GM12878 (cell line): ENCODE measurements at places on chromosomes 3 and 15.

DNA sequence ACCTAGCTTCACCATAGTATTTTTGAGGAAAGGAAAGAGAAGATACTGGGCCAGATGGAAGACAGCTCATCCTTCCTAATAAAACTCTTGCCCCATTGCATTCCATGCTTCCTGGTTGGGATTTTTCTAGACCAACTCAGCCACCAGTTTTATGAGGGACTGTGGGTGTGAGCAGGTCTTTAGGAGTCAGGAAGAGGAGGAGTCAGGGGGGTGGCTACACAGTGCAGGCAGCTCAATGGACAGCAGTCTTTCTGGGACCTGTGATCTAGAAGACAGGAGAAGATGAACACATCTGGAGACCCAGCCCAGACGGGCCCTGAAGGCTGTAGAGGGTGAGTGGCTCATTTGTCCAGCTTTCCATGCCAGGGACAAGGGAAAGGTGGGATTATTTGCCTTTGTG is at the start of gene NOX5:
Gene NOX5, plus strand, starts transcription at position 242 of the 400 bp plus-strand sequence. Its CDS starts 41 bp downstream, at position 283.
- DNase-seq = no peak

- DNase-seq = no peak
These were observed 139.6 kb downstream of the IL20RB start for GRCh38 chr3:137097386-137097785.

- DNase-seq = no peak
These were observed 29.8 kb downstream of the IL1RAP start for GRCh38 chr3:190543671-190544070.

DNA sequence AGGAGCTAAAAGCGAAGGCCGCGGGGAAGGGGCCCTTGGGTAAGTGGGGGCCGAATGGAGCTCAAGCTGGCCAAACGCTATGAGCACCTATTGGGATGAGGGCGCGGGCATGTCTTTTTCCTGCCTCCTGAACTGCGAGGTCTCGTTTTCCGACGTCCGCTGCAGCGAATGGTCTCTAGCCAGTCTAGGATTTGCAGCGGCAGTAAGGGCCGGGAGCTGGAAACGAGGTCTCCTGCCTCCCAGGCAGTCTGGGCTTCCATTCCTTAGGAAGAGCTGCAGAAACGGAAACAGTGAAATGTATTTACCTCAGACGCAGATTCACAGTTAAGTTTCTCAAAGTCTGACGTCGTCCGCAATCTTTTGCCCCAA is 517 bp downstream of the TMA7 start:
- DNase-seq = no peak

- DNase-seq = no peak
These were observed 43.8 kb downstream of the ZNF710 start for GRCh38 chr15:90044916-90045371.

DNA sequence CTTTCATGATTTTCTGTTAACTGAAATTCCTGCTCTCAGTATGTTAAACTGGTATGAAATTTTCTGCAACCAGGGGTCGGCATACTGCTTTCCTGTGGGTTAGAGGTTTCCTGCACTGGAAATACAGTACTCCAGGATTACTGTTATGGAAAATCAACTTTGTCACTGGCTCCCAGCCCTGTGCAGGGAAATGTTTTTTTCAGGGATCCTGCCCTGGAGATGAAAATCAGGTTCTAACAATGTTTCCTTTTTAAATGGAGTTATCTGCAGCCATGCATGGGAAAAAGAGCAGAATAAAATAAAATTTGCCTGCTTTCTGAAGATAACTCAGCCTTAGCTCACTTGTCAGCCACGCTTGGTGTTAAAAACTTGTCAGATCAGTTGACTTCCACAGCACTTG is 220.4 kb downstream of the IL5RA start:
- DNase-seq = no peak

DNA sequence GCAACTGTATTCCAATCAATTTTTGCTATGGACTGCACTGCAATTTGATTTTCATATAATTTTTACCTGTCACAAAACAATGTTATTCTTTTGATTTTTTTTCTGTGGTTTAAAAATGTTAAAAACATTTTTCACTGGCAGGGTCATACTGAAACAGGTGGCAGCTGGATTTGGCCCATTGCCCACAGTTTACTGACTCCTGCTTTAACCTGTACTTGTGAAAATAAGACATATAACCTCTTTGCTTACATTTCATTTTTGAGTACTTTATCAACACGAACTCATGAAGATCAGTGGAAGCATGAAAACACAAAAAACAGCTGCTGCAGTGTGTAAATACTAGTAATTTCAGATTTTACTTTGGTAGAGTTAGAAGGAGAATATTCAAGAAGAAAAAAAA is 313.1 kb downstream of the WDR72 start:
- no peak for DNase-seq

GRCh38 chr3:73624017-73624820 is 522 bp downstream of the PDZRN3 start:
- no peak for DNase-seq

- DNase-seq = no peak
These were observed 106.7 kb downstream of the ZIC4 start for GRCh38 chr3:147299656-147300055.

GRCh38 chr3:193248848-193249468 is 7.9 kb downstream of the PLAAT1 start:
- no peak for DNase-seq

DNA sequence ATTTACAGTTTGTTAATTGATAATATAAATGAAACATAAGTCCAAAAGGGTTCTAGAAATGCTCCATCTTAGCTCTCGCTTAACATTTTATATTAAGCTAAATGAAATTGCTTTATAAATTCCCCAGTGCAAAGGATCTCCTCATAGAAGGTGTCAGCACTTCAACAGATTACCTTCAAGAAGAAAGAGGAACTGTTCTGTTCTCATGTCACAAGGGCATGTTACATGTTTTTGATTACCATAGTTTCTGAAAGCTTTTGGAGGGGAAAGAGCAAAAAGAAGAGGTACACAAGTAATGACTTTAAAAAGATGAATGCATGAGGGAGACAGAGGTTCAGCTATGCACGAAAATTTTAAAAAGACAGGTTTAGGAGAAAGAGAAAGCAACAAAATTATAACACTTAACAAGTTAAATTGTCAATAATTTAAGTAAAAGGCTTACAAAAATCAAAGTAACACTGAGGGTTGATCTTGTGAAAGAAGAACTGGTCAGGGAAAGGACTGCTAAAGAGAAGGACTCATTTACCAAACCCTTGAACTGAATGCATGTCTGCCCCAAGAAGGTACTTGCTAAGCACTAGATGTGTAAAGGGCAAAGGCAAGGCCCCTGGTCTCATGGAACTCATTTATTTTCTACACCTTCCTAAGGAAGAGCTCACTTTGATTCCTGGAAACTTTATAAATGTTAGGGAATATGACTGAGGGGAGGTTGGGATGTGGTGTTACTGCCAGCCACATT is 45.1 kb downstream of the CCDC191 start:
- DNase-seq = no peak

- DNase-seq = no peak
These were observed 18.2 kb upstream of the ATP2B2 start for GRCh38 chr3:10523561-10523960.

GRCh38 chr3:33318710-33319380 is 41.6 kb downstream of the FBXL2 start:
- no peak for DNase-seq

DNA sequence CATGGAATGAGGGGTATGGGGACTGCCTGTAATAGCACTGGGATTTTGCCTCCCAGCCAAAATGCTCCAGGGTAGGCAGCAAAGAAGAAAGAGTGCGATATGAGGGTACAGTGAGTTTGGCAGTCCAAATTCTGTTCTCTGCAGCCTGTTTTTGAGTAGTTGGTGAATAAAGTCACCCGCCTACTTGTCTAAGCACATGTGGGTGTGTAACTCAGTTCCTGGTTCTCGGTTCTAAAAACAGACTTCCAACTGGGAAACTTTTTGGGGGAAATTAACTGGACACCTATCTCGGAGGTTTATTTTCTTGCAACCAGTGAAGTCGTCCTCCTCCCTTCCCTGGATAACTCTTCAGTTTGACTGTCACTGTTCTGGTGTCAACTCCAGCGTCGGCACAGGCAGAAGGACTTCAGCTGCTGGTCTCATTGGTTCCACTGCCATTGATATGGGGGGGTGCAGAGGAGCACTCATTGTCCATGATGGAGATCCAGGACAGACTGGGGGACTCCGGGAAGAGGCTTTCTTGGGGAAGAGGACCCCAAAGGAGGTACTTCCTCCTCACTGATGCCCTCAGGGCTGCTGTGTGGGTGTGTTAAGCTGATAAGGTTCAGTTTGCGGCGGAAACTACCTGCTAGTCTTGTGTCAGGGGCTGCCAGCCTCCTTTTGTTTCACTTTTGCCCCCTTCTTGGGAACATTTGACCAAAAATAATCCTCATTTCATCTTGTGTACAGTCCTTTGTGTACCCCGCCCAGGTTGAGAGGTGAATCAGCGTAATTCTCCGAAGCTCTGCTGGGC is 13.2 kb downstream of the GHRL start:
- no peak for DNase-seq

GRCh38 chr3:193843474-193844301 is 250.7 kb downstream of the OPA1 start:
- peak; percentile 36 for DNase-seq

DNA sequence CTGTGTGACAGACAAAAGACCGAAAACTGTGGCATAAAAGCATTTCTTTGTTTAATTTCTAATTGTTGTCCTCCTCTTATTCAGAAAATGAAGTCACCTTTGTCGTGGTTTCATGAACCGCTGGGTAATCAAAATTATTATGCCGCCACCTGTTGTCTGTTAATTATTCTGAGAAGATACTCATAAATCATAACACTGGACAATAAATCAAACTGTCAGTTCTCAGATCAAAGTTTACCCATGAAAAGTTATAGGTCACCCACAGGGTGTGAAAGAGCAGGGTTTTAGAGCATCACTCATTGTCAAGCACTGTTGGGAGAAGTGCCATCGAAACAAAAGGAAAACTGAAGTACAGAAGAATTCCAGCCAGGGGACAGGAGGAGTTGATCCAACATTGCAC is 474.3 kb downstream of the NR2F2 start:
- no peak for DNase-seq

DNA sequence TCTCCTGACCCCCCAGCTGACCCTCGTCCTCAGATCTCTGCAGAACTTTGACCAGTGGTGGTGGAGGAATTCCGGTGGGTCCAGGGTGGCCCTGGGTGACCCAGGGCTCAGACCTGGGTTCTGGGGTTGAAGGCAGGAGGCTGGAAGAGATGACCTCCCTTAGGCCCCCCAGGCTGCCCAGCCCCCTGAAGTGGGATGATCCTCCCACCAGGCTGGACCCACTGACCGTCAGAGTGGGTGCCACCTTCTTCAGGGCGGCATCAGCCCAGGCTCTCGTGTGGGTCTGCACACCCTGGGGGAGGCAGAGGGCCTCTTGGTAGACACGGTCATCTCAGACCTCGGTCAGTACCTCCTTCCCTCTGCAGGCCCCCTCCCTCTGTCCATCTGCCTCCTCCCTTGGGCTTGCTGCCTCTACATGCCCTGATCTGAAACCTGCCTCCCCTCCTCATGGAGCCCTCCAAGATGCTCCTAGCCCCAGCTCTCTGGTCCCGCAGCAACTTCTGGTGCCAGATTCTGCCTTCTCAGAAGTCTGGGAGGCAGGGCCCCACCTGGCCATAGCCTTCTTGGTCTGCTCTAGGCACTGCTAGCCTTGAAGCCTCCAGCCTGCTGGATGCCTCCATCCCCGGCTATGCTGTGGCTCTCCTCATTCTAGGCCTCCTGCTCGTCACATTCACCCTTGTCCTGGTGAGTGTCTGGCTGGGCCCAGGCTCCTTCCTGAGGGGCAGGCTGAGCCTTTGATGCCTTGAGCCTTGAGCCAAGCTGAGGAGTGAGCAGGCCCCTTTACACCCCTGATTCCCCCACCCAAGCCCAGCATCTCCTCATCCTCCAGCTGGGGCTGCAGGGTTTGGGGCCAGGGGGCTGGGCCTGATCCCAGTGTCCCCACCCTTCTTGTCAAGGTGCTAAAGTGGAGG is 49.1 kb upstream of the CSPG4 start:
- DNase-seq = no peak

DNA sequence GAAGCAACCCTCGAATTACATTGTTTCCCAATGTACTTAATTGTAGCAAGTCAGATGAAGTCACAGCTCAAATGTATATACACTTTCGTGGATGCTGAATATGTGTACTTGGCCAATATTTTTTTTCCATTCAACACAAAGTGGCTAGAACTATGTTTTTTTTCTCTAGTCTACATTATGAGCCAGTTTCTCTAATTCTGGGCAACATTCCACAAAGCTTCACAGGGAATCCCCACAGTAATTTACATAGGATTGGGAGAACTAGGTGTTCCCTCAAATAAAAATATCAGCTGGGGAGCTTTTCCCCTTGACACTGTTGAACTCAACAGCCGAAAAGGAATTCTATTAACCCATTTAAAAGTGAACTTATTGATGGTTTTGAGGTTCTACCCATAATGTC is 493.1 kb downstream of the MECOM start:
- DNase-seq = no peak

GRCh38 chr3:16904423-16905417 is 20.0 kb downstream of the PLCL2 start:
- DNase-seq = no peak

DNA sequence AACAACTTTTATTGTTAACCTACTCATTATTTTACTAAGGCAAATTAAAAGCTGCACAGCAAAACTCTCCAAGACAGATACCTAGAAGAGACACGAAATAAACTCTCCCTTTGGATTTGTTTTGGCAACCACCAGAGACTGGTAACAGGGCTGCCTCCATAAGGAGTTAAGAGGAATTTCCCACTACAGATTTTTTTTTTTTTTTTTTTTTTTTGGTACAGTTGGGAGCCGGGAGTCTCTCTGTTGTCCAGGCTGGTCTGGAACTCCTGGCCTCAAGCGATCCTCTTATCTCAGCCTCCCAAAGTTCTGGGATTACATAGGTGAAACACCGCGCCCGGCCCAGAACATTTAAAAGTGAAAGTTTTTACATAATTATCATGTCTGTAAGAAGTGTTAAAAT is 73.6 kb upstream of the VGLL4 start:
- no peak for DNase-seq

DNA sequence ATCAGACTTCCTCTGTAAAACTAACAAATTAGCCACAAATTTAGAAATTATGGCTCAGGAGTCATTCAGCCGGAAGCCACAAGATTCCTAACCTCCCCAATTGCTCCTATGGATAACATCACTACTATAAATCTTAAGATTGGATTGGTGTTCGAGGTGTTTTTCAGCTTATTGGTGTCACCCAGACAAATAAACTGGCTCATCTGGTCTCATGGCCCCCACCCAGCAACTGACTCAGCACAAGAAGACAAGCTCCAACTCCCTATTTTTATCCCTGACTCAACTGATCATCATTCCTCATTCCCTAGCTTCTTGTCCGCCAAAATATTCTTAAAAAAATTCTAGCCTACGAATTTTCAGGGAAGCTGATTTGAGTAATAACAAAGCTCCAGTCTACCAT is 135.1 kb upstream of the STRIT1 start:
- DNase-seq = no peak

- peak; percentile 97 for DNase-seq
These were observed 31.6 kb downstream of the CBLB start for GRCh38 chr3:105837143-105837740.

DNA sequence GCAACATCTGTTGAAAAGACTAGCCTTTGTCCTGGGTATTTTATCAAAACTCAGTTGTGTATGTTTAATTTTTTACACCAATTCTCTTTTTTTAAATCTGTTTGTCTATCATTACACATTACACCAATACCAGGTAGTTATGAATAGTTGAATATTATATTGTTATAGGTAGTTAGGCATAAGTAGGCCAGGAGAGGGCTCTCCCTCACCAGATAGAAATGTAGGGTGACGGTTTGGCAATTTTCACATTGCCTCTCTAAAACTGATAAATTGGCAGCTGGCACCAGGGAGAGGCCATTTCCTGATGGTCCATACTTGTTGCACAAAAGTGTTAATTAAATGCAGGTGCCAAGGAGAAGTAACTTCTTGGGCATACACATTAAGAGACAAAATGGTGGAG is 483.1 kb upstream of the EPHA6 start:
- DNase-seq = no peak

- no peak for DNase-seq
These were observed 45.0 kb upstream of the AKAP13 start for GRCh38 chr15:85335193-85335942.
